ENCODE measurements at places on chromosomes 6 and 20.

- no peak for DNase-seq
Measured at GRCh38 chr6:136408204-136408603, 118.6 kb upstream of the BCLAF1 start.

GRCh38 chr20:58448958-58449357, 59.9 kb downstream of the VAPB start:
- DNase-seq = no peak

DNA sequence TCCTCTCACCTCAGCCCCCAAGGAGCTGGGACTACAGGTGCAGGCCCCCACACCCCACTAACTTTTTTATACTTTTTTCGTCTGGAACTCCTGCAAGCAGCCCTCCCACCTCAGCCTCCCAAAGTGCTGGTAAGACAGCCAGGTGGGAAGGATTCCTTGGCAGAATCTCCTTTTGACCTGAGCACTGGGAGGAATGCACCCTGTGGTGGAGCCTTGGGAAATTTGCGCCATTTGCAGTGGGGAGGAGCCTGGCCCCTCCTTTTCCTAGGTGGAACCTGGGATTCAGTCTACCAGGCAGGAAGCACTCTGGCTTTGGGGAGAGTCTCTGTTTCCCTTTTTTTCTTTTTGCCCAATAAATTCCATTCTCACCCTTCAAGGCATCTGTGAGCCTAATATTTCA, 2.3 kb upstream of the RNGTT start:
- no peak for DNase-seq

DNA sequence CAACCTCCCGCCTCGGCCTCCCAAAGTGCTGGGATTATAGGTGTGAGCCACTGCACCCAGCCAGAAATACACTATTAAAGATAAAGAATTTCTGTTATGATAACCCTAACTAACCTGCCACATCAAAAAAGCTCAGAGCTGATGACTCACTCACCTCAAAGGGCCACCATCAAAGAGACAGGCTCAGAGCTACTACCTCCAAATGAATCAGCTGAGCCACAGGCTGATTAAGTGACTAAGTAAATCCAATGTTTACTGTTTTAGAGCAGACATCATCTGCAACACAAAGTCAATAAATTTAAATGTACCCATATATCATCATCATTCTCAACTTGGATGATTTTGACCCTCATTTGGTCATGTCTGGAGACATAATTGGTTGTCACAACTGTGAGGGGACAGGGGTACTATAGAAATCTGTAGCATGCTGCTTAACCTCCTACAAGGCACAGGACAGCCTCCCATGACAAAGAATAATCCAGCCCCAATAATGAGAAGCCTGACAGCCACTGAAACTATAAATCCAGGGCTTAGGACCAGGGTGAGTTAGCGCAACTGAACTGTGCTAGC, 106.5 kb downstream of the ATP9A start:
- DNase-seq = no peak

- DNase-seq = peak; percentile 25
Measured at GRCh38 chr20:22492497-22492896, 91.9 kb downstream of the FOXA2 start.

GRCh38 chr6:168017629-168018028, 20.2 kb downstream of the KIF25 start:
- no peak for DNase-seq

DNA sequence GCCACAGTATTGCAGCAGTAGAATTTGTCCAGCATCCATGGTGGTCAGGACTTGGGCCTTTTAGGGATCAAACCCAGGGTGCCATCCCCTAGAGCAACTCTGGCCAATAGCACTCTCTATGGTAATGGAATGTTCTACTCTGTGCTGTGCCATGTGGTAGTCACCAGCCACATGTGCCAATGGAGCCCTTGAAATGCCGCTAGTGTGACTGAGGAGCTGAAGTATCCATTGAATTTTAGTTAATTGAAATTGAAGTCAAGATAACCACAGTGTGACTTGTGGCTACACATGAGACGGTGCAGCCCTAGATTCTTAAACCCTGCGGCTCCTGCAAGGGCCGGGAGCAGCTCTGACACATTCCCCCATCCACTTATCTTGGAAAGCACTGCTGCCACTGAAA, 54.6 kb downstream of the SLC2A10 start:
- DNase-seq = no peak

- DNase-seq = no peak
Measured at GRCh38 chr6:170076466-170077165, 214.3 kb downstream of the DLL1 start.

GRCh38 chr6:4853349-4853748, 77.1 kb downstream of the CDYL start:
- no peak for DNase-seq

DNA sequence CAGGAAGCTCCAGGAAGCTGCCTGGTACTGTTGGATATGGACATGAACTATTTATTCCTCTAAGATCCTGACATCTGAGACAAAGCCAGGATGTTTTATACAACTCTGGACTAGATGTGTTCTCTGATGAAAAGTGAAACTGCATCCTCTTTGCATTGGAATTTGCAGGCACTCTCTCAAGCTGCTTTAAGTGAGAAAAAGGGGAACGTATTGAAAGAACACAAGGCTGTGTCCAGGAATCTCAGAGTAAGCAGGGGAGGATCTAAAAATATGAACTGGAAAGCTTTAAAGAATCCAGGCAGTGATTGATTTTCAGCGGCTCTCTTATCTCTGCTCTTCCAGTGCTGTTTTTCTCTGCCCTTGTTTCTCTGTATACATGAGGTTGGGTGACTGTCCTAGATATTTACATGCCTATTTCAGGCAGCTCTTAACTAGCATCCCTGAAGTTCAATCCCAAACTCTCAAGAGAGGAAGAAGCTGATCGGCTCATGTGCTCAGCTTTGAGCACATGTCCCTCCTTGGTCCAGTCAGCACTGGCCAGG, 193.8 kb downstream of the PLCB4 start:
- no peak for DNase-seq

GRCh38 chr6:135358251-135358821, 139.2 kb downstream of the AHI1 start:
- DNase-seq = no peak
